ENCODE measurements at places on chromosomes 2 and 18. TPM values are rescaled to one million over a fixed set of nuclear protein-coding genes. Genes with fewer than 3 reads are reported as not detected.

The TLX2 gene
- total RNA-seq, result 0.84 TPM

The GREB1 gene
- 3.7 TPM for total RNA-seq

The EFHD1 gene
- 23.7 TPM for total RNA-seq

The SIX2 gene
- total RNA-seq, result 1.3 TPM

The AQP12A gene
- not detected for total RNA-seq

The HOXD1 gene
- total RNA-seq, result not detected

The DPP4 gene
- total RNA-seq, result 2.7 TPM

The ZNF804A gene
- total RNA-seq, result not detected

The ODC1 gene
- total RNA-seq, result 118 TPM

The PLEK gene
- total RNA-seq, result 23.4 TPM

The KCNF1 gene
- total RNA-seq, result 51.7 TPM

The TRIM43B gene
- total RNA-seq, result not detected

The TTN gene
- 2.8 TPM for total RNA-seq

The LONRF2 gene
- total RNA-seq, result 37.9 TPM

The GCG gene
- total RNA-seq, result not detected

The FBXO36 gene
- 2.8 TPM for total RNA-seq

The TMEM200C gene
- total RNA-seq, result 0.39 TPM

The C2orf80 gene
- total RNA-seq, result not detected

The GDF7 gene
- total RNA-seq, result 7.8 TPM

The HOXD12 gene
- total RNA-seq, result not detected

The TCF23 gene
- total RNA-seq, result not detected

The TBR1 gene
- not detected for total RNA-seq

Data from esophagus muscularis mucosa (tissue), 4 donors.